ENCODE measurements at places on chromosomes 1 and 21. TPM values are rescaled to one million over a fixed set of nuclear protein-coding genes. Genes with fewer than 3 reads are reported as not detected.
A peak's percentile ranks its signal among the peaks of the same experiment; 100 is the strongest.

DNA sequence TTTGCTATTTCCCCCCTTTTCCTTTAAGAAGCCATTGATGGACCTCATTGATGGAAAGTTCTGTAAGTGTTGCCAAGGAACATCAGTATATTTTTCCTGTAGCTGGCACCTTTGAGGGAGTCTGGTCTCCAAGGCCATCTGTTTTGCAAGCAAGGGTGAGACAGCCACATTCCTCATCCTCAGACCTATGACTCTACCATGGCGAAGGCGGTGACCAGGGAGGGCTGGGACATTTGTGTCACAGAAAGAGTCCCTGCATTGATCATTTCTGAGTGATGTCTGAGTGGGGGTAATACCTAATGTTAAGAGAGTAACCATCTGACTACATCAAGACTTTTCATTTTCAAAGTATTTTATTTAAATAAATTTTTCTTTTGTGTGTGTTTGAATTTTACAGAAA, 35.4 kb downstream of the KIAA0040 start:
- H3K27ac ChIP-seq: no peak overlapping the region
- H3K36me3 ChIP-seq: no peaks in the 10 kb centered on the region
- H3K4me3 ChIP-seq: no peak overlapping the region
- H3K27me3 ChIP-seq: no peaks in the 10 kb centered on the region

GRCh38 chr1:49728377-49728776, 295.4 kb downstream of the AGBL4 start:
- no peak for DNase-seq
- H3K4me1 ChIP-seq: no peaks in the 10 kb centered on the region
- H3K27ac ChIP-seq: no peak overlapping the region
- H3K27me3 ChIP-seq: no peaks in the 10 kb centered on the region
- no peaks in the 10 kb centered on the region for H3K36me3 ChIP-seq

DNA sequence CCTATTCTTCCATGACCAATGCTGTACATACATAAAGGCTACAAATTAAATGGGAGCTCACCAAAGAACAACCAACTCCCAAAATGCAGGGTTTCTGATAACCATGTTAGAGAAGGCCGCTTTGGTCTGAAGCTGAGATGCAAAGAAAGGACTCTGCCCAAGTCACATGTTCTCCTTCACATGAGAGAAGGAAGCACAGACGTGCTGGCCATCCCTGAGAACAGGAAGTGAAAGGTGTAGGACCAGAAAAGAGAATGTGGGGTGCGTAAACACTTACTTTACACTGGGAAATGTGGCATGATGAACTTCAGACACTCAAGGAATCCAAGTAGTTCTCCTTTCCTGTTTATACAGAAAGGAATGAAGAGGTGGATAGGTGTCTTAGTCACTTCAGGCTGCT, 31.7 kb upstream of the TADA1 start:
- no peaks in the 10 kb centered on the region for H3K4me1 ChIP-seq
- H3K27ac ChIP-seq: no peak overlapping the region
- DNase-seq: no peak
- no peaks in the 10 kb centered on the region for H3K36me3 ChIP-seq

GRCh38 chr1:116377541-116378529, 4.8 kb downstream of the ATP1A1 start:
- H3K27ac ChIP-seq: peak overlapping the region; percentile 98
- peaks cover 87% of the 10 kb centered on the region for H3K4me1 ChIP-seq
- H3K4me3 ChIP-seq: no peak overlapping the region
- DNase-seq: peak; percentile 60

DNA sequence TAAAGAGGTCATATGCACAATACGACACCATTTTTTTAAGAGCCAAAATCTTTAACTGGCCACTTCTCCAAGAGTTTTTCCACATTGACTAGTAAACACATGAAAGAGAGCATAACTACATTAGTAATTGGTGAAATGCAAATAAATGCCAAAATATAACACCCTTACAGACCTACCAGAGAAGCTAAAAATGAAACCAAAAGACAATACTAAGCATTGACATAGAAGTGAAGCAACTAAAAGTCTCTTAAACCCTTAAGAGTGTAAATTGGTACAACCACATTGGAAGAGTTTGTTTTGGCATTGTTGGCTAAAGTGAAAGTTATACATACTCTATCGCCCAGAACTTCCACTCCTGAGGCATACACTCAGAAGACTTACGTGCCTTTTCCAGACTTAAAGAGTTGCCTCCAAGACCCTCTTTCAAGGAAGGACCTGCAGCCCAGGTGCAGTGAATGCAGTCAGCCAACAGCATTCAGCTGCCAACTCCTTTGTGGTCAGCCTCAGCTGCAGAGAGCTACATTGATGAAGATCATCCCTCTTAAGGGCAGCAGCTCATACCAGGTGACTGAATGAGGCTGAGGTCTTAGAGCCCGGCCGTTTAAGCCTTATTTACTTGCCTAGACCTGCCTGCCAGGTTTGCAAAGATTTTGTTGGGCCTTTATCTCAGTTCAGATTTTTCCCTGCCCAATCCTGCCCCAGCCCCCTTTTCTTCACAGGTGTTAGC, 839.1 kb upstream of the ADGRL2 start:
- no peaks in the 10 kb centered on the region for H3K4me1 ChIP-seq
- no peak overlapping the region for H3K27ac ChIP-seq
- H3K36me3 ChIP-seq: no peaks in the 10 kb centered on the region
- no peaks in the 10 kb centered on the region for H3K27me3 ChIP-seq
- H3K4me3 ChIP-seq: no peak overlapping the region

- no peaks in the 10 kb centered on the region for H3K4me1 ChIP-seq
- no peaks in the 10 kb centered on the region for H3K36me3 ChIP-seq
- H3K27ac ChIP-seq: no peak overlapping the region
- H3K27me3 ChIP-seq: no peaks in the 10 kb centered on the region
Observed at GRCh38 chr1:47396671-47397196, 19.4 kb upstream of the FOXE3 start.

DNA sequence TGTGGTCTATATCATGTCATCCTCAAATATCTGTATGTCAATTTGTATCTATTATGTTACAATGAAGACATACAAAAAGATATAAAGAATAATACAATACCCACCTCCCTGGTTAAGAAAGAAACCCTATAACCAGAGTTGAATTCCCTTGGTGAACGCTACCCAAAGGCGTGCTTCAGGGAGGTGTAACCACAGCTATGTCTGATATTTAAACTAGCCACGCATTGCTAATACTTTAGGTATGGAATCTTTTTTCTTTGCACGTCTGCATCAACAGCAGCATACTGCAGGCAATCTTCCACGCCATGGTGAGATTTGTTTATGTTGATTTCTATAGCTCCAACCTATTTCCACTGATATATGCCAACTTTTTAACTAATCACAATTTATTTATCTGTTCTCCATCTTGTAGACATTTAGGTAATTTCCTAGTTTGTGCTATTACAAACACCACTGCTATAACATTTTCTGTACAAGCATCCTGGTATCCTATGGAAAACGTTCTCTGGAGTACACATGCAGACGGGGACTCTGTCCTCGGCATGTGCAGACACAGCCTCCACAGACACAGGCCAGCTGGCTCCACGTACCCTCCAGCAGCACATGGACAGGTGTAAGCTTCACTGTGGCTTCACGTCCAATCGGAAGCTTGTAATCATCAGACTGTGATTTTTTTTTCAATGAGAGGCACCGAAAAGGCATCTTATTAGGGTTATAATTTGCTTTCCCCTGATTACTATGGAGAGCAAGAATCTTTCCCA, 58.5 kb downstream of the HSF2BP start:
- no peak overlapping the region for H3K4me3 ChIP-seq
- no peaks in the 10 kb centered on the region for H3K4me1 ChIP-seq
- H3K27ac ChIP-seq: no peak overlapping the region

DNA sequence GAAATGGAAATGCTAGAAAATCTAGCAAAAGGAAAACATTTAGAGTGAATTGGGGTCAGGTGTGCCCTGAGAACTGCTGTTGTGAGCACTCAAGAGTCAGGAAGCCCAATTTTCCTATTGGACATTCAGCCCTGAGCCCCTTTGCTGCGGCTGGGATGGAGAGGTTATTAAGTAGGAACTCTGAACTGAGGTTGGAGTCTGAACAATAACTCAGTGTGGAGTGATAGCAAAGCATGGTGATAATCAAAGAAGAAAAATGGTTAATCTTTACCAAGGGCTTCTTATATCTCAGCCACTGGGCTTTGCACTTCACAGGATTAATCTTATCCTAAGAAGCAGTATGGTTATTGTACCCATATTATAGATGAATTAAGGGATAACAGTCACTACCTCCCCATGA, 52.0 kb downstream of the TMCO4 start:
- H3K27ac ChIP-seq: no peak overlapping the region
- H3K27me3 ChIP-seq: no peaks in the 10 kb centered on the region
- H3K4me1 ChIP-seq: no peaks in the 10 kb centered on the region
- H3K36me3 ChIP-seq: no peaks in the 10 kb centered on the region
- no peak overlapping the region for H3K4me3 ChIP-seq

GRCh38 chr21:18157406-18157805, 87.2 kb upstream of the CHODL start:
- no peaks in the 10 kb centered on the region for H3K36me3 ChIP-seq
- no peaks in the 10 kb centered on the region for H3K27me3 ChIP-seq
- no peaks in the 10 kb centered on the region for H3K4me1 ChIP-seq
- no peak overlapping the region for H3K27ac ChIP-seq
- H3K4me3 ChIP-seq: no peak overlapping the region

TNN gene
- not detected for total RNA-seq

TMEM82 gene
- total RNA-seq: not detected

ANGPTL3 gene
- total RNA-seq: 0.26 TPM

CA6 gene
- not detected for total RNA-seq

Measured in body of pancreas (tissue), 4 donors.